Stimulated activated CD4-positive, alpha-beta T cell treated with anti-CD3 and anti-CD28 coated beads, Interleukin-1b, Interleukin-23, amount 100 ng/mL, for 48 hours (primary cell): ENCODE measurements at places on chromosomes 4 and X.

- no peak for DNase-seq
Measured at GRCh38 chrX:118780911-118781310, 42.7 kb upstream of the ZCCHC12 start.

DNA sequence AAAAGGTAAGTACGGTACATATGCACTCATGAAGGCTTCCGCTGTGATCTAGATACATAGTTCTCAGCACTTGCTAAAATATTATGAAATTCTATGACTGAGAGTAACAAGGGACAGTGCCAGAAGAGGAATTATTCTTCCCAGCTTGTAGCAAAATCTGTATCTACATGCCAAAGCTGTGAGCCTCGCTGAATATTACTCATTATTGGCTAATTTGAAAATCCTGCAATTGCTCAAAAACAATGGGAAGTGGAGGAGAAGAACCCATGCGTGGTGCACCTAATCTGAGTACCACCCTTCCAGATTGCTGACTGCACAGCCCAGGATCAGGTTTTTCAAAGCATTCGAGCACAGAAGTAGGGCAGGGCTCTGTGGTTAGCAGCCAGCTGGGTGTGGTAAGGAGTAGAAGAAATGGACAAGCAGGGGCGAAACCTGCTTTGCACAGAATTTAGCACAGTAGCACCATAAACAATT lies 17.4 kb upstream of the PDCL2 start:
- DNase-seq: no peak

- DNase-seq: no peak
Measured at GRCh38 chr4:56450342-56450741, 14.3 kb downstream of the PAICS start.

DNA sequence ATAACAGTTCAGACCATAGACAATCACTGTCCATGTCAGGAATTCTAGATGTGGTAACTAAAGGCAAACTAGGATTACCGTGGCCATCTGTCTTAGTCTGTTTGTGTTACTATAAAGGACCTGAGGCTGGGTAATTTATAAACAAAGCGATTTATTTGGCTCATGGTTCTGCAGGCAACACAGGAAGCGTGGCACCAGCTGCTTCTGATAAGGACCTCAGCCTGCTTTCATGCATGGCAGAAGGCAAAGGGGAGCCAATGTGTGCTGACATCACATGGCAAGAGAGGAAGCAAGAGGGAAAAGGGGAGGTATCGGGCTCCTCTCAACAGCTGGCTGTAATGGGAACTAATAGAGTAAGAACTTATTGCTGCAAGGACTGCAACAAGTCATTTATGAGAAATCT lies 376.7 kb downstream of the GPM6A start:
- DNase-seq: no peak

GRCh38 chrX:10360116-10360515 lies 203.3 kb downstream of the CLCN4 start:
- no peak for DNase-seq

- DNase-seq: no peak
Measured at GRCh38 chrX:53412446-53412845, 10.0 kb downstream of the SMC1A start.
